ENCODE measurements at places on chromosomes 13 and 19. TPM values are rescaled to one million over a fixed set of nuclear protein-coding genes. Genes with fewer than 3 reads are reported as not detected.

ERICH6B gene
- not detected for total RNA-seq

TMIGD2 gene
- total RNA-seq, result not detected

ODAD3 gene
- not detected for total RNA-seq

F2RL3 gene
- 1.6 TPM for total RNA-seq

AKAP8 gene
- 19.4 TPM for total RNA-seq

URAD gene
- total RNA-seq, result not detected

NALCN gene
- 4.6 TPM for total RNA-seq

LGALS4 gene
- 54.1 TPM for total RNA-seq

LHFPL6 gene
- 30.7 TPM for total RNA-seq

CD70 gene
- not detected for total RNA-seq

SLC25A42 gene
- 24.7 TPM for total RNA-seq

DMKN gene
- 146 TPM for total RNA-seq

SARS2 gene
- 34.6 TPM for total RNA-seq

IL27RA gene
- 1.3 TPM for total RNA-seq

KIR2DL1 gene
- total RNA-seq, result not detected

KL gene
- 0.52 TPM for total RNA-seq

CATSPERD gene
- total RNA-seq, result not detected

FUT2 gene
- 2.0 TPM for total RNA-seq

ZNF234 gene
- total RNA-seq, result 4.9 TPM

All from body of pancreas (tissue), 4 donors.